ENCODE measurements at places on chromosomes 12 and 14.

- DNase-seq, result no peak
Measured at GRCh38 chr12:114215746-114216145, 190.2 kb downstream of the TBX5 start.

GRCh38 chr12:57899010-57899662 is 42.2 kb upstream of the ATP23 start:
- no peak for DNase-seq

- no peak for DNase-seq
Measured at GRCh38 chr12:28563286-28563685, 373.0 kb downstream of the CCDC91 start.

DNA sequence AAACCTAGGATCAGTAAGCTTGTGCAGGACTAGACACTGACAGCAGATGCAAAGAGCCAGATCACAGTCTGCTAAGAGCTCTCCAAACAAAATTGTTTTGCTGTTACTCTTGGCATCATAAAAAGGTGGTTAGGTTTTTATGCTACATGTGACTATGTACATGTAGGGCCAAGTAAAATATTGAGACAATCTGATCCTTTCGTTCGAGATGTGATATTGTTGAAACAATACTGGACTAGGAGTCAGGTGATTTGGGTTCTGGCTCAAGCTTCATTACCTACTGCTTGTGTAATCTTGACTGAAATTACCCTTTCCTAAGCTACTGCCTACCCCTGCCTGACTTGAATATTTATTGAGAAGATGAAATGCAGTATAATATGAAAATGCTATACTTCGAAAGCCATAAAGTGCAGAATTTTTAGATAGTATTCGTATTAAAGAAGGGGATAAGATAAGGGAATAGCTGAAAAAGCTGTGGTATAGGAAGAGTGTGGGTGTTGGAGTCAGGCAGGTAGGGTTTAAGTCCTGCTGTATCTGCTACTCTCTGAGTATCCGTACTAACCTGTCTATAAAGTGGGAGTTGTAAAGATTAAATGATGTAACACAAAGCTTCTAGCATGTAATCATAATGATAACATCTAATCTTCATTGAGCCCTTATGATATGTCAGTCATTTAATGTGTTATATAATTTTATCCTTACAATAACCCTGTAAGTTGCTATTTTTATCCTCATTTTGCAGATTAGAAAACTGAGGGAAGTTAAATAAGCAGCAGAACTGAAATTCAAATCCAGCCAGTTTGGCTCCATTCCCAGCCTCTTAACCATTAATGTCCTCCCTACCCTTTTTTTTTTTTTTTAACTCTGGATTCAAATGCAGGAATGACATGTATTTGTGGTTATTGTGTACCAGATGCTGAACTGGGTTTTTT is 38.6 kb upstream of the ATF1 start:
- DNase-seq, result no peak

DNA sequence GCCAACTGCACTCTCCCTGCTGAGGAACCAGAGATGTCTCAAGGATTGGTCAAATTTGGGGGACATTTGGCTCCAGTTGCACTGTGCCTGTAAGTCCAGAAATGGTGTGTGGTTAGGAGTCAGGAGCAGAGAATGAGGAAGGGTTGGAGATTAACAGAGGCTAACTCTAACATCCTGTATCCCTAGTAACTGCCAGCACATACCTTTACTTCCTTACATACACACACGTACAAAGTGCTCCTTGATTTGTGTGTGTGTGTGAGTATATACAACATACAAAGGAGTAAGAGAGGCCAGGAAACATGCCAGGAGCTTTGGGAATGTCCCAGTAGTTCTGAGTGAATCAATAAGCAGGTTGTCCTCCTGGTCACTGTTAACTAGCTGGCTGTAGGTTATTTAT is 39.8 kb upstream of the NRXN3 start:
- DNase-seq, result no peak

DNA sequence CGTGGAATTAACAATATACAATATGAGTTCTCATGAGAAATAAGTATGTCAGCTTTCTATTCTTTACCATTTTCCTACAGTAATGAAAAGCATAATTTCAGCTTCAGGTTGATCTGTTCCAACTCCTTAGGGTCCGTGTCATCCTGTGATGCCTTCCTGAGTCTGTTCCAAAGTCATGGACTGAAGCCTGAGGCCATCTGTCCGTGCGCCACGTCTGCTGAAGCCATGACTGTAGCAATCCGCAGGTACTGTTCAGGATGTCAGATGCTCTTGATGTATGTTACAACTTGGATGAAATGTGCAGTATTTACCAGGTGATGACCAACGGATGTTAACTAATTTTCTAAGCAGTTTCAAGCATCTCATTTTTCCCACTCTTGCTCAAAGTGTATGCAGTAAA is 67.0 kb upstream of the ATF1 start:
- DNase-seq, result no peak

DNA sequence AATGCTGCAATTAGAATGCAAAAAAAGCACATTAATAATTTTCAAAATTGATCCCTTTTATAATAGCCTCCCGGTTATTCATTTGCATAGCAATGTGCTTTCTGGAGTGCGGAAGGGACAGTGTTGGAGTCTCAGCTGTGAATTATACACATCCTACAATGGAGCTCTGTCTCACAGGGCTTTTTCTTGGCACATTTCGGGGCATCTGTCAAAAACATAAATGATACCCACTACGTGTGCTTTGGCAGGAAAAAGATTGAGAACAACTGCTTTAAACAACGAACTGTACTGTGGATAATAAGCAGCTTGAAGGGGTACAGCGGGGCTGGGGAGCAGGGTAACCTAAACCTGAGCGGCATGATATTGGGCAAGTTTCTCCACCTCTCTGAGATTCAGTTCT is 123.1 kb downstream of the PAH start:
- no peak for DNase-seq

- DNase-seq, result no peak
Measured at GRCh38 chr14:37246427-37246829, 48.7 kb downstream of the MIPOL1 start.

- no peak for DNase-seq
Measured at GRCh38 chr12:69822201-69822860, 2.7 kb upstream of the MYRFL start.

GRCh38 chr12:12779529-12779928 is 5.9 kb upstream of the APOLD1 start:
- no peak for DNase-seq

DNA sequence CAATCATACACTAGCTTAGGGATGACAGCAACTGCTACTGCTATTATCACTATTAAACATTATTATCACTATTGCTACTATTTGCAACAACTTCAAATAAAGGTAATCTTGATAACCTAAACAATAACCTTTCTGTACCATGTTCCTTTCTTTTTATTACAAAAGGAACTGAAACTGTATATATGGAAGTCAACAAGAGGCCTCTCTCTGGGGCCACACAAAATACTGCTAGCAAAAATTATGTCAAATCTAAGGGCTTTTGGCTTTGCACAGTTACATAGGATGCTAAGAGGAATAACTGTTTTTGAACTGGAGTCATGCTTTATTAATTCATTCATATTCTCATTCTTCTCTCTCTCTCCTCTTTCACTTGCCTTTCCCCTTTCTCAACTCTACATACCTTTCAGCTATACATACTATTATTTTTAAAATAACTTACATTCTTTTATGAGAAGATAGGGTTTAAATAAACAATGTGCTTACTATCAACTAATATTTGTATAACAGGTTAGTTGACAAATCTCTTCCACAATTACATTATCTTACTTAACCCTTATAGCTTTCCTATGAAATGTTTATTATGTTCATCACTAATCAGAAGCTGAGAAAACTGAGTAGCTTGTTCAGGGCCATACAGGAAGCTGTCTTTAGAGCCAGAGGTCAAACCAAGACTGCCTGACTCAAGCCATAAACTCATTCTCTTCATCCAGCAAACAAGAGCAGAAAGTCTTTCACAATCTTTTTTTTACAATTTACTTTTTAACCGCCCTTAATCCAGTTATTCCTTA is 25.7 kb downstream of the SPTSSA start:
- DNase-seq, result no peak

DNA sequence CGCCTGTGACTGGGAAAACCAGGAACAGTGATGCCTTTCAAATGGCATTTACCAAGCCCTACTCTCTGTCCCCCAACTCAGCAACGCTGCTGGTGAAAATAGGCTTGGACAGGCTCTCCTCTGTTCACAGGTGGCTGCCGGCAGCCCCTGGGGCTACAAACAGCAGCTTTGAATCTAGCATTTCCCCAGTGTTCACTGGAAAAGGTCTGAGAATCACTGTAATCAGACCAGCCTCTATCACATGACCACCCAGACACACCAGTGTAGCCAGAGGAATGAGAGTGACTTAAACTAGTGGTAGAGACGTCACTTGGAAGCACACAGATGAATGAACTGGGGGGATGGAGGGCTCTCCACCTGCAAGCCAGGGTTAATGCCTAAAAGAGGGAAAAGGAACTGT is 151.8 kb downstream of the FOXN3 start:
- no peak for DNase-seq

Data from WTC11 (cell line).